ENCODE measurements at places on chromosomes 12 and 14. TPM values are rescaled to one million over a fixed set of nuclear protein-coding genes. Genes with fewer than 3 reads are reported as not detected.

The ANAPC7 gene
- 27.3 TPM for total RNA-seq

The HRK gene
- total RNA-seq = 0.73 TPM

The ENDOU gene
- total RNA-seq = not detected

The MEG3 gene
- total RNA-seq = 8.1 TPM

DNA sequence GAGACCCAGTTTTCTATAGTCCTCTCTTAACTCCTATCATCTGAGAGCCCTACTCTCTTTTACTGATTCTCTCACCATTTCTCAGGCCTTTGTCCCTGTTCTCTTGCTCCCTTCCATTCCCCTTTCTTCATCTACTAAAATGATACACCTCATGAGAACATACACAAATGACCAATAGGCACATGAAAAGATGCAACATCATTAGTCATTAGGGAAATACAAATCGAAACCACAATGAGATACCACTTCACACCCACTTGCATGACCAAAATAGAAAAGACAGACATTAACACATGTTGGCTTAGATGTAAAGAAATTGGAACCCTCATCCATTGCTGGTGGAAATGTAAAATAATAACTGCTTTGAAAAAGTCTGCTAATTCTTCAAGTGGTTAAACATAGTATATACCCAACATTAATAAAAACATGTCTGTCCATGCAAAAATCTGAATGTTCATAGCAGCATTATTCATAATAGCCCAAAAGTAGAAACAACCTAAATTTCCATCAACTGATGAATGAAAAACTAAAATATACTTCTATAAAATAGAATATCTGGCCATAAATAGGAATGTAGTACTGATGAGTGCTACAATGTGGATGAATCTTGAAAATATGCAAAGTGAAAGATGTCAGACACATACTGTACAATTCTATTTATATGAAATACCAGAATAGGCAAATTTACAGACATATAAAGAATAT is 66.0 kb downstream of the DENND5B start:
- DNase-seq = no peak

DNA sequence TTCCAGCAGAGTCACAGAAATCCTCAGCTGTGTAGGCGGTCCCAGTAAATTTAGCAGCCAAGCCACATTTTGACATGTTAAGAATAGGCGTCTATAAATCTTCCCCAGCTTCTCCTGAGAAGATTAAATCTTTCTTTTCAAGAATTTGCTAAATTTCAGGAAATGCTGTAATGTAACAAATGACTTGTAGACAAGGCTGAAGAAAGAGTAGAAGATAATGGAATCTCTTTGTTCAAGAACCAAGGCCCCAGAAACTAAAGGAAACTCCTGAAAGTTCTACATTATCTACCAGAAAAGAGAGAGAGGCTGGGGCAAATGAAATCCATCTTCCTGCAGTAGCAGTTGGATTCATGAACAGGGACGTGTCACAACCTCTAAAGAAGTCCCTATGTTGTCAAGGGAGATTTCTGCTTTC is 760.3 kb downstream of the NOVA1 start:
- DNase-seq = no peak

DNA sequence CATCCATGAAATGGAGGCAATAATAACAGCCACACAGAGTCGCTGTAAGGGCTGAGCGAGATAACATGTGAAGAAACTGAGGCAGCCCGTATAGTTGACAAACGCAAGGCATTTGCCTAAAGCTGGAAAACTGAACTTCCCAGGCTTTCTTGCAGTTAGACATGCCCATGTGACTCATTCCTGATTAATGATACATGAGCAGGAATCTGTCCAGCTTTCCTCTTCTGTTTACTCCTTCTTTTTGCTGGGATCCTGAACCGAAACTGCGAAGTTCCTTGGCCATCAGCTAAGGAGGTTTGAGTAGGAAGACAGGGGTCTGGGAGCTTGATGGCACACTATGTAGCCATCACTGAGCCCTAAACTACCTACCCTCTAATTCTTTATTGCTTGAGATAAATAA is 52.2 kb downstream of the ST8SIA1 start:
- DNase-seq = no peak

DNA sequence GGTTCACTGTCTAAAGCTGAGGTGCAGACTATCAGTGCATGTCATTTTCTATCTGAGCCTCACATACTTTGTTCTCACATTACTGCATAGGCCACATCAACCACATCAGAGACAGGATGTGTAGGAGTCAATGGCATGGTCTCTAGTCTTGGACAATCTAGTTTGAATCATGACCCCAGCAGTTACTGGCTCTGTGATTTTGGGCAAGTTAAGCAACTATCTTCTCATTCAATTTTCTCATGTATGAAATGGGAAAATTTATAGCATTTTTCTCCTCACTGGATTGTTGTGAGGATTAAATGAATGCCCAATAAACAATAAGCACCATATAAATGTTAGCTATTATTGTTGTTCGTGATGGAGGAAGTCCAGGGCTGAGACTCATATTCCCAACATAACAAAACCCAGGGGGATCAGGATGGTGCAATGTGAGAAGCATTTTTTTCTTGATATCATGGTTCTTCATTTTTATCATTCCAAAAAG is 432.6 kb downstream of the LRIG3 start:
- DNase-seq = no peak

DNA sequence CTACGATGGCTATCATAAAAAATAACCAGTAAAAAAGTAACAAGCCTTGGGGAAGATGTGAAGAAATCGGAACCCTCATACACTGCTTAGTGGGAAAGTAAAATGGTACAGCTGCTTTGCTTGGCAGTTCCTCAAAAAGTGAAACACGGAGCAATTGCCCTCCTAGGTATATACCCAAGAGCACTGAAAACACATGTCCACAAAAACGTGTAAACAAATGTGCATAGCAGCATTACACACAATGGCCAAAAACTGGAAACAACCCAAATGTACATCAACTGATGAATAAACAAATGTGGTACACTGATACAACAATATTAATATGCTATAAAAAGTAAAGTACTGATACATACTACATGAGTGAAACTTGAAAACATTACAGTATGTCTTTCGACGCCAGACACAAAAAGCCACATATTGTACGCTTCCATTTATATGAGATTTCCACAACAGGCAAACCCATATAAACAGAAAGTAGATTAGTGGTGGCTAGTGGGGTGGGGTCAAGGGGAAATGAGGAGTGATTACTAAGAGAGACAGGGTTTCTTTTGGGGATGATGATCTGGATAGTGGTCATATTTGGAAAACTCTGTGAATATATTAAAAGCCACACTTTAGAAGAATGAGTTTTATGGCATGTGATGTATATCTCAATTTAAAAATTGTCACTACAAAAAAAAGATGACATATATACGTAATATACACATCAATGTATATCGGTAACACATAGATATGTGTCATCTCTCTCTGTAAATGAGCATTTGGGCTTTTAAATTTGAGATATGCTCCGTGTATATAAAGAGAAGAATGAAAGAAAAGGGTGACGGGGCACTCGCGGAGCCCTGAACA is 996 bp downstream of the SLC41A2 start:
- no peak for DNase-seq

DNA sequence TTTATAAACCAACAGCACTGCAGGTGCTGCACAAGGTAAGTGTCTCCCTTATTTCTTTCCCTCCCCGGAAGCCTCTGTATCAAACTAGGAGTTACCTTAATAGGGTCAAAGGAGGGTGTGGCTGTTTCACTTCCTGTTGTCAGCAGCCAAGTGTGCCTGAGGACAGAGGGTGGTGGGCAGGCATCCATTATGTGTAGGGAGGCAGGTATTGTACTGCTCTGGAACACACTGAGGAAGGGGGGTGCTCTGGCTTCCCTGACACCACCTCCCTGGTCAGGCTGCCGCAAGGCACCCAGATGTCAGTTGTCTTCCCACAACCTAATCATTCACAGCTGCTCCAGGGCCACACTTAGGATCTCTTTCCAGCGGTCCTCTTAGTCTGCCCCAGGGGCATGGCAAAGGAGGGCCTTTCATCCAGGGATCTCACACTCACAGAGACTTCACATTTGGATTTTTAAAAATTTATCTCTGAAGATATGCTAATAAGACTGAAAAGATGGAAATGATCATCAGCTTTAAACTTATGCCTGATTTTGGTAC is 132.0 kb upstream of the ARHGAP5 start:
- DNase-seq = peak; percentile 71

The SERPINA3 gene
- 16.9 TPM for total RNA-seq

GRCh38 chr14:86501611-86502010 is 971.7 kb downstream of the FLRT2 start:
- no peak for DNase-seq

The DIABLO gene
- 44.1 TPM for total RNA-seq

- DNase-seq = no peak
These were observed 287 bp upstream of the SLC2A13 start for GRCh38 chr12:40106202-40106533.

DNA sequence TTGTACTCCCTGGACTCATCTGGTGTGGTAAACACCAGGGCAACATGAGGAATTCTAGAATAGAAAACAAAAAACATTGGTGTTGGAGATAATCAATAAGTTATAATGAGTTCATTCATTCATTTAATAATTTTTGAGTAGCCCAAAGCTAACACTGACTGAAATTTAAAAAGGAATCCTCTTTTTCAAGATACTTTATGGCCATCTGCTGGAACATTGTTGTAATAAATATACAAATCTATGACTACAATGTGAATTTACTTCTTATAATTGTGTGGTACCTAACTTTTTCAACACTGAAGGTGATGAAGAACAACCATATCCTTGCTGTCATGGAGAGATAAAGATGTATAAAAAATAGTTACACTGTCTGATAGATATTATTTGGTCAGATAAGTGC is 687.3 kb upstream of the MIS18BP1 start:
- DNase-seq = no peak

GRCh38 chr14:21780429-21781084 is 106.9 kb upstream of the OR4E1 start:
- no peak for DNase-seq

The GPRC5A gene
- 463 TPM for total RNA-seq

DNA sequence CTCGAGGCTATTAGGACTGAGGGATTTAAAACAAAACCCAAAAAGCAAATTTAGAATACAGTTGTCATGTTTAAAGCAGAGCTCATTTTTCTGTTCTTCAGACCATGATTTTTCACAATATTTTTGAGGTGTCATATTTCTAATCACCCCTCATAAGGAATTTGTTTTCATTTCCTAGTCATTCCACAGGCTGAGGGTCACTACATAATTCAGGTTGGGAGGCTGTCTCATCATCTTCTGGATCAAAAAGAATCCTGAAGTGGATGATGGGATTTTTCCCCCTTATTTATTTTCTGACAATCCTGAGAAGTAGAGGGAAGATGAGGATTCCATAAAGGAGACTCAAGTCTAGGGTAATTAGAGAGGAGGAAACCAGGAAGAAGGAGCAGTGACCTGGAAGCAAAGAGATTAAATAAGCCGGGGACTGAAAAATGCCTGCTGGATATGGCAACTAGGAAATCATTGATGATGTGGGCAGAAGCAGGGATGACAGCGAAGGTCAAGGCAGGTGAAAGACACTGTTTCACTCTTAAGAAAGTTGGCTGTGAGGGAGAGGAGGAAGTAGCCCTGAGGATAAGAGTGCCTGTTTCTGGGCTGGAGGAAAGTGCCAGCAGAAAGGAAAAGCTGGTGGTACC is 9.0 kb upstream of the PCNX1 start:
- DNase-seq = no peak

The ACADS gene
- total RNA-seq = 209 TPM

- no peak for DNase-seq
These were observed 47.8 kb downstream of the ATL1 start for GRCh38 chr14:50607761-50608160.

The ITGA7 gene
- total RNA-seq = 56.5 TPM

DNA sequence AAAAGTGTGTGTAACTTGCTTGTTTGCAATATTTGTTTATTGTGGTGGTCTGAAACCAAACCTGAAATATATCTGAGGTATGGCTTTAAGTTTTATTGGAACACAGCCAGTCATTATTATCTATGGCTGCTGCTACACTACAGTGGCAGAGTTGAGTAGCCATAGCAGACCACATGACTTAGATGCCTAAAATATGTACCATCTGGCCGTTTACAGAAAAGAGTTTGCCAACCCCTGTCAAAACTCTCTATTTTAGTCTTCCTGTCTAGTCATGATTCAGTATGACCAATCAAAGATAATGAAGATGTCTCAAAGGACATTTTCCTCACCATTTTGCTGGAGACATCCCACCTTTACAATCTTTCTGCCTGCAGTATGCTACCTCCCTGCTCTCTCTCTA is 242.3 kb downstream of the ANO6 start:
- no peak for DNase-seq

GRCh38 chr14:106308839-106309389 is 782.5 kb downstream of the TMEM121 start:
- peak; percentile 54 for DNase-seq

The PLEKHD1 gene
- 0.18 TPM for total RNA-seq

DNA sequence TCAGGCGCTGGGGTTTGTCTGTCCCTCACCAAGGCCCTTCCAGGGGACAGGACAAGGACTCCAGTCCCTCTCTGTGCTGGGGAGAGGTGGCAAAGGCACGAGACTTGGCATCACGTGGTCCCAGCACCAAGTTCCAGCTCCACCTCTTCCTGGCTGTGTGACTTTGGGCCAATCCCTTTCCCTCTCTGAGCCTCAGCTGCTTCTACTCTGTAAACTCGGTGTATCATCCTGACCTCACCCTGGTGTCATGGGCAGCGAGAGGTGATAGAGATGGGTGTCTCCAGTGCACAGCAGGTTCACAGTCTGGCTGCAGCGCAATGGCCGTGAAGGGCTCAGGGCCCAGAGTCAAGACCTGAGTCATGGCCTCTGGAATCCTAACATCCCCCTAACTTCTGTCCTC is 54.0 kb downstream of the MVK start:
- DNase-seq = no peak

DNA sequence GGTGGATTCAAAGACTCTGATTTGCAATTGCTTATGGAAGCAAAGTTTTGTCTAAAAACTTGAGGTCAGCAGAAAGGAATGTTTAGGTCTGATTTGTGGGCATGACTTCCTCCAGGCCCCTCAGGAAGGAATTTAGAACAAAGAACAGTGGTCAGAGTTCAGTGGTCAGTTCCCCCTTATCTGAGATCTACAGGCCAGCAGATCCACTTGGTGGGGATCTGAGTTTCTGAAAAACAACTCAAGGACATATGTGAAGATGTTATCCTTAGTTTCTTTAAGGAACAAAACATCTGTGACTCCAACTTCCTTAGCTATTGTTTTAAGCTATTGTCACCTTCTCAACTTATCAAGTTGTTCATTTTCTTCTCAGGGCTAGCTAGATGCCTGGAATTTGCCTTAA is 28.0 kb upstream of the NAA30 start:
- DNase-seq = no peak

GRCh38 chr14:75662966-75663365 is 1.9 kb downstream of the TTLL5 start:
- DNase-seq = no peak

The LMNTD1 gene
- total RNA-seq = not detected
